Upper lobe of left lung (tissue), 6 donors: ENCODE measurements at places on chromosomes 4 and X. TPM values are rescaled to one million over a fixed set of nuclear protein-coding genes. Genes with fewer than 3 reads are reported as not detected.
A peak's percentile ranks its signal among the peaks of the same experiment; 100 is the strongest.

GAGE12F gene
- not detected for total RNA-seq

SOX3 gene
- total RNA-seq, result 0.10 TPM

LONRF3 gene
- total RNA-seq, result 61.6 TPM

CT83 gene
- not detected for total RNA-seq

DNA sequence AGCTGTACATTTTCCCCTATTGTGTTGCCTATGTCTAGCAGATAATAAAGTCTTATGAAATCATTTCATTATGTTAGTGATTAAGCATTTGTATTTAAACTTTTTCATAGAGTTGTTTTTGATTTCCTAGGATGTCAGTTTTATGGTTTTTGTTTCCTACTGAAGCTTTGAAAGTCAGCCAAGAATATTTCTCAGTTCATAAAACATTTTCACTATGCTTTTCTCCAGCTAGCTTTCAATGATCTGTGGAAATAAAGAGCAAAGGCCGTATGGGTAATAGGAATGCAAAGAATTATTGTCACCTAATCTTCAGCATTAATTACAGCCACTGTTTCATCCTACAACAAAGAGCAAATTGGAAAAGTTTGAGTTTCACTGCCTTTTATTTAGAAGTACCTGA is 145.7 kb upstream of the NUDT6 start:
- no peaks in the 10 kb centered on the region for H3K27me3 ChIP-seq
- H3K4me3 ChIP-seq, result no peak overlapping the region
- H3K36me3 ChIP-seq, result no peaks in the 10 kb centered on the region
- H3K27ac ChIP-seq, result no peak overlapping the region
- no peak for DNase-seq

- H3K27me3 ChIP-seq, result no peaks in the 10 kb centered on the region
- H3K36me3 ChIP-seq, result no peaks in the 10 kb centered on the region
- H3K27ac ChIP-seq, result no peak overlapping the region
- H3K4me1 ChIP-seq, result no peaks in the 10 kb centered on the region
These were observed 74.9 kb upstream of the SCML1 start for GRCh38 chrX:17662391-17662790.

DNA sequence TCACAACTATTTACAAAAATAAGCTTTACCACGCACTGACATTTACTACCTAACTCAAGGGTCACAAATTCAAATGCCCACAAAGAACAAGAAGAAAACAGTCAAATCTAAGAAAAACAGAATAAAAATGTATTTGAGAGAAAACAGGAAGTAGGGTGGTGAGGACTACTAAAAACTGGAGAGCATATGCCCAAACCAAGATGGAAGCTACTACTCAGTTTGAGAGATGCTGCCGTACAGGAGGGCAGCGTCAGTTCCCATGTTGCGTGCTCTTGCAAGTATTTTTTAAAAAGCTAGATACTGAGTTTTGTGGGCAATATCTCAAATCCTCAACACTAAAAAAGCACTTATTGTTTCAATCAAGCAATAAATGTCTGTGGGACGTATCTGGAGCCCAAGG is 16.2 kb downstream of the HNRNPD start:
- H3K36me3 ChIP-seq, result peaks cover 11% of the 10 kb centered on the region
- DNase-seq, result no peak
- H3K27ac ChIP-seq, result no peak overlapping the region
- H3K27me3 ChIP-seq, result no peaks in the 10 kb centered on the region
- H3K4me1 ChIP-seq, result peaks cover 41% of the 10 kb centered on the region

DNA sequence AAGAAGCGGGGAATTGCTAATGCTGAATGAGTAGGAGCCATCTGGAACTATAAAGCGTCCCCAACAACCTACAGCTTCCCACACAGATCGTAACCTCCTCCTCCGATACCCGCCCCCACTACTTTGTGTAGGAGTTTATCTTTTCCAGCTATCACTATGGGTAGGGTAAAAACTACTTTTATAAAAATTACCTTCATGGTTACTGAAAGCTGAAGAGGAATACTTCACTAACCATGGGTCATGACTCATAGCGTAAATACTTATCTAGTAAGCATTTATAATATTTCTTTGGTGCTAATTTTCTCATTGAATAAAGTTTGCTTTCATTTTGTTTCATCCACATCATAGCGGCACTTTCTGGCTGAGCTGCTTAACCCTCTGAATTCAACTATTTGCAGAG is 79.4 kb upstream of the TNIP3 start:
- H3K4me1 ChIP-seq, result no peaks in the 10 kb centered on the region
- no peaks in the 10 kb centered on the region for H3K27me3 ChIP-seq
- H3K27ac ChIP-seq, result no peak overlapping the region

- peak; percentile 82 for DNase-seq
- H3K4me1 ChIP-seq, result peaks cover 38% of the 10 kb centered on the region
- H3K36me3 ChIP-seq, result no peaks in the 10 kb centered on the region
- no peaks in the 10 kb centered on the region for H3K27me3 ChIP-seq
- H3K4me3 ChIP-seq, result peak overlapping the region; percentile 43
These were observed 855 bp downstream of the KLF3 start for GRCh38 chr4:38664706-38665401.

- H3K36me3 ChIP-seq, result no peaks in the 10 kb centered on the region
- no peaks in the 10 kb centered on the region for H3K27me3 ChIP-seq
- no peak for DNase-seq
- H3K4me1 ChIP-seq, result no peaks in the 10 kb centered on the region
- no peak overlapping the region for H3K4me3 ChIP-seq
These were observed 575.5 kb upstream of the NDST4 start for GRCh38 chr4:115688961-115689360.

DNA sequence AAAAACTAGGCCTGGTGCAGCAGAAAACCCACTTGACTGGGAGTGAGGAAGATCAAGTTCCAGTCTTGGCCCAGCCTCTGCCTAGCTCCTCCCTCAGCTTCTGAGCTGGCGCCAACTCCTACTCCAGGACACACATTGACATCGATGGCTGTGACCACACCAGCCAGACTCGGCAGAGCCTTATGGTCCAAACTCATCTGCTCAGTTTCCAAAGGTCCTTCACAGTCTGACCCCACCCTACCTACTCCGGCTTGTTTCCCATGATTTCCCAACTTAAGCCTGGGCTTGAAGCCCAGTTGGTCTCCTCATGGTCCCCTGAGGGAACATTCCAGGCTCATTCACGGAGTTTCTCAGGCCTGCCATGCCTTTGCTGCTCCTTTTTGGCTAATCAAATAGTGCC is 10.1 kb downstream of the ELF4 start:
- peak overlapping the region; percentile 75 for H3K27ac ChIP-seq
- H3K27me3 ChIP-seq, result no peaks in the 10 kb centered on the region
- no peaks in the 10 kb centered on the region for H3K36me3 ChIP-seq
- DNase-seq, result no peak
- H3K4me1 ChIP-seq, result peaks cover 22% of the 10 kb centered on the region

DNA sequence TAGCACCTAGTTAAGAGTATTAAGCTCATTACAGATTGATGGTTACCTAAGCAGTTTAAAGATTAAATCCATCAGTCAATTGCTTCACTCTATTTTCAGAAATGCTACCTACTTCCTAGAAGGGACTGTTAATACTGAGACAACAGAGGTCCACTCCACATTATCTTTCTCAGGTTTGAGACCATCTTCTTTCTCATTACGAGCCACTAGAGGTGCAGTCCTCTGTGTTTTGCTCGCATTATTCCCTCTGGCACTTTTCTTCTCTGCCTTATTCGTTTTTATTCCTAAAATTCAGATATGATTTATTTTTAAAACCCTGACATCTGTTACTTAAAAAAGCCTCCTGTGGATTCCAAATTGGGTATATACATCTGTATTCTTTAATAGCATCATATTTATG is 459.1 kb downstream of the FSTL5 start:
- no peaks in the 10 kb centered on the region for H3K27me3 ChIP-seq
- H3K27ac ChIP-seq, result no peak overlapping the region
- H3K4me3 ChIP-seq, result no peak overlapping the region

GRCh38 chrX:137749246-137749645 is 183.3 kb downstream of the ZIC3 start:
- H3K36me3 ChIP-seq, result no peaks in the 10 kb centered on the region
- H3K4me3 ChIP-seq, result no peak overlapping the region
- no peak overlapping the region for H3K27ac ChIP-seq
- DNase-seq, result no peak
- H3K27me3 ChIP-seq, result no peaks in the 10 kb centered on the region
- H3K4me1 ChIP-seq, result no peaks in the 10 kb centered on the region

DNA sequence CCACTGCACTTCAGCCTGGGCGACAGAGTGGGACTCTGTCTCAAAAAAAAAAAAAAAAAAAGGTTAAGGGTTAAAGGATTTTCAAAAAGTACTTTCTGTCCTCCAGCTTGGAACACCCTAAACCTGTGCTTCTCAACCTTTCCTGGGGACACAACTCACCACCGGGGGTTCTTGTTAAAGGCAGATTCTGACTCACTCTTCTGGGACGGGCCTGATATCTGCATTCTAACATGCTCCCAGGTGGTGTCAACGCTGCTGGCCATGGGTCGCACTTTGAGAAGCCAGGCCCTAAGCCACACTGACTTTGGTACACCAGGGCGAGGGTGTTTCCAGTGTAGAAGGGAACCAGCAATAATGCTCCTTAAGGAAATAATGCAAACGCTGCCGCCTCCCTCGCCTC is 46.1 kb downstream of the AFAP1 start:
- no peaks in the 10 kb centered on the region for H3K27me3 ChIP-seq
- H3K4me1 ChIP-seq, result peaks cover 4% of the 10 kb centered on the region
- H3K27ac ChIP-seq, result no peak overlapping the region
- no peak for DNase-seq

GRCh38 chr4:76714226-76714625 is 183.7 kb downstream of the SOWAHB start:
- no peak for DNase-seq
- H3K27ac ChIP-seq, result no peak overlapping the region
- H3K36me3 ChIP-seq, result no peaks in the 10 kb centered on the region

- H3K27me3 ChIP-seq, result peaks cover 90% of the 10 kb centered on the region
- no peak overlapping the region for H3K27ac ChIP-seq
- H3K4me1 ChIP-seq, result peaks cover 15% of the 10 kb centered on the region
- no peak overlapping the region for H3K4me3 ChIP-seq
These were observed 16.1 kb downstream of the NKX3-2 start for GRCh38 chr4:13527981-13528820.
